Breast epithelium (tissue), 4 donors: ENCODE measurements at places on chromosomes 1 and 21.
A peak's percentile ranks its signal among the peaks of the same experiment; 100 is the strongest.

- no peaks in the 10 kb centered on the region for H3K27me3 ChIP-seq
- no peaks in the 10 kb centered on the region for H3K36me3 ChIP-seq
- DNase-seq: no peak
- no peak overlapping the region for H3K4me3 ChIP-seq
Observed at GRCh38 chr1:212281590-212281989, 3.6 kb upstream of the PPP2R5A start.

DNA sequence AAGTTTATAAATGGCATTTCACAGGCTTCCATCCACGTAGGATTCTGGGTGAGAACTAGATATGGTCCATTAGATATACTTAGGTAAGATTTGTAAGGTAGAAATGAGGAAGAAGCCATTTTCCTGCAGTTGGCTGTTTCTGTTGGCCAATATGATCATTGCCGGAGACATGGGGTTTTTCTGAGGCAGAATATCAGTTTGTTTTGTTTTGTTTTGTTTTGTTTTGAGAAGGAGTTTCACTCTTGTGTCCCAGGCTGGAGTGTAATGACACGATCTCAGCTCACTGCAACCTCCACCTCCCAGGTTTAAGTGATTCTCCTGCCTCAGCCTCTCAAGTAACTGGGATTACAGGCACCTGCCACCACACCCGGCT, 8.7 kb upstream of the EYA3 start:
- H3K4me1 ChIP-seq: no peaks in the 10 kb centered on the region
- H3K4me3 ChIP-seq: no peak overlapping the region
- no peaks in the 10 kb centered on the region for H3K36me3 ChIP-seq
- H3K27me3 ChIP-seq: no peaks in the 10 kb centered on the region
- DNase-seq: no peak
- no peak overlapping the region for H3K27ac ChIP-seq

GRCh38 chr1:4407851-4408250, 246.6 kb upstream of the AJAP1 start:
- H3K36me3 ChIP-seq: no peaks in the 10 kb centered on the region
- H3K4me1 ChIP-seq: no peaks in the 10 kb centered on the region
- DNase-seq: no peak
- no peak overlapping the region for H3K4me3 ChIP-seq

DNA sequence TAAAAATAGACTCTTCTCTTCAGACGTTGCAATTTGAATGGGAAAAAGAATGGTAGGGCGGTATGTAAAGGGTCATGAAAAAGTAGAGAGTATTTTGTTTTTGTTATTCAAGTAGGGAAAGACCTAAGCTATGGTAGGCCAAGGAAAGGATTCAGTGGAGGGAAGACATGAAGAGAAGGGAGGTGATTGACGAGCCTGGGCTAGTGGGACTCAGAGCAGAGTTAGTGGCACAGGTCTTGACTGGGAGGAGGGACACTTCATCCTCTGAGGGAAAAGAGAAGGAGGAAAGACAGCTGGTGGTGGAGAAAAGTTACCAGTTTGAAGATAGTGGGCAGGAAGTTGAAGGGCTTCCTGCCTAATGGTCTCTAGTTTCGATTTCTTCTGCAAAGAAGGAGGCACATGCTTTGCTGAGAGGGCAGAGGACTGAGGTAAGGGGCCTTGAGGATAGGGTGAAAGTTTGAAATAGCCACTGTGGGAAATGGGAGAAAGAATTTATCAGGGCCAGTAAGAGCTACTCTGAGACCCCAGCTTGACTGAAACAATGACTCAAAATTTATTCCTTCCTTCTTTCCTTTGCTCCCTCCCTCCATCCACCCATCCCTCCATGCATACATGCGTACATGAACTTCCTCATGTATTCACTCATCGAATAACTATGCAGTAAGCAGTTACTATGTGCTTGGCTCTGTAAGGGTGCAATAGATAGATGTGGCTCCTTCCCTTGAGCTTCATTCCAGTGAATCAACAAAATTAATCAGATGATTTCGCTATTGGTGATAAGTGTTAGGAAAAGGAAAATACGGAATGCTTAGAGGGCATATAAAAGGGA, 4.2 kb downstream of the CD48 start:
- H3K4me1 ChIP-seq: no peaks in the 10 kb centered on the region
- no peak overlapping the region for H3K4me3 ChIP-seq
- no peaks in the 10 kb centered on the region for H3K36me3 ChIP-seq

GRCh38 chr1:39262802-39263201, 58.3 kb downstream of the MACF1 start:
- H3K4me3 ChIP-seq: no peak overlapping the region
- H3K27me3 ChIP-seq: no peaks in the 10 kb centered on the region
- H3K4me1 ChIP-seq: no peaks in the 10 kb centered on the region
- H3K36me3 ChIP-seq: no peaks in the 10 kb centered on the region

DNA sequence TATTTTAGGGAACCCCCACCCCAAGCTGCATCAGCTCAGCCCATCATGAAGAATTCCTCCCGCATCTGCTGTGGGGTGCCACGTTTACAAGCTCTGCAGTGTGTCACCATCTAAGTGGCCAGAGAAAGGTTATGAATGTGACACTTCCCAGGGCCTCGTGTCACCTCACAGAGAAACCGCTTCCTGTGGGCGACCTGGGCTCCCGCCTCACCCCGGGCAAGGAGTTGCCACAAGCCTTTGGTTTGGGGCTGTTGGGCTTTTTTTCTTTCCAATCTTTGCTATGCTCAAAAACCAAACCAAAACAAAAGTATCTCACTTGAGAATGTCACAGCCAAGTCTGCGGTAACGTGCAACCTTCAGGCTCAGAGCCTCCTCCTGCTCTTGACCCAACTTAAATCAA, 82.1 kb upstream of the ARHGEF16 start:
- no peaks in the 10 kb centered on the region for H3K27me3 ChIP-seq
- DNase-seq: no peak
- no peak overlapping the region for H3K27ac ChIP-seq
- H3K4me3 ChIP-seq: no peak overlapping the region
- no peaks in the 10 kb centered on the region for H3K4me1 ChIP-seq

DNA sequence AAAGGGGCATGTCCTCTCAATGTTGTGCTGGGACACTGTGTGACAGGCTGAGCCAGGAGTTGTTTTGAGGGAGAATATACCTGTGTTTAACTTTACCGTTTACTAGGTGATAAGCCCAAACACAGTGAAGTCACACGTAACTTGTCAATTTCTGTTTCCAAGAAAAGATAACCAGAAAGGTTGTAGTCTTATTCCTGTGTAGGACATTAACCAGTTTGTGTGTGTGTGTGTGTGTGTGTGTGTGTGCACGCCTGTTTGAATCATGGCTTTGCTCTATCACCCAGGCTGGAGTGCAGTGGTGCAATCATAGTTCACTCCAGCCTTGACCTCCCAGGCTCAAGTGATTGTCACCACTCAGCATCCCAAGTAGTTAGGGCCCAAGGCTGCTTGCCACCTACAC, 83.6 kb downstream of the MRPS6 start:
- H3K36me3 ChIP-seq: no peaks in the 10 kb centered on the region
- no peak overlapping the region for H3K4me3 ChIP-seq
- no peaks in the 10 kb centered on the region for H3K27me3 ChIP-seq
- no peaks in the 10 kb centered on the region for H3K4me1 ChIP-seq
- no peak overlapping the region for H3K27ac ChIP-seq
- no peak for DNase-seq

- no peak for DNase-seq
- H3K27ac ChIP-seq: no peak overlapping the region
- no peak overlapping the region for H3K4me3 ChIP-seq
- no peaks in the 10 kb centered on the region for H3K27me3 ChIP-seq
- no peaks in the 10 kb centered on the region for H3K36me3 ChIP-seq
Observed at GRCh38 chr1:40244138-40244744, 3.5 kb upstream of the TMCO2 start.

DNA sequence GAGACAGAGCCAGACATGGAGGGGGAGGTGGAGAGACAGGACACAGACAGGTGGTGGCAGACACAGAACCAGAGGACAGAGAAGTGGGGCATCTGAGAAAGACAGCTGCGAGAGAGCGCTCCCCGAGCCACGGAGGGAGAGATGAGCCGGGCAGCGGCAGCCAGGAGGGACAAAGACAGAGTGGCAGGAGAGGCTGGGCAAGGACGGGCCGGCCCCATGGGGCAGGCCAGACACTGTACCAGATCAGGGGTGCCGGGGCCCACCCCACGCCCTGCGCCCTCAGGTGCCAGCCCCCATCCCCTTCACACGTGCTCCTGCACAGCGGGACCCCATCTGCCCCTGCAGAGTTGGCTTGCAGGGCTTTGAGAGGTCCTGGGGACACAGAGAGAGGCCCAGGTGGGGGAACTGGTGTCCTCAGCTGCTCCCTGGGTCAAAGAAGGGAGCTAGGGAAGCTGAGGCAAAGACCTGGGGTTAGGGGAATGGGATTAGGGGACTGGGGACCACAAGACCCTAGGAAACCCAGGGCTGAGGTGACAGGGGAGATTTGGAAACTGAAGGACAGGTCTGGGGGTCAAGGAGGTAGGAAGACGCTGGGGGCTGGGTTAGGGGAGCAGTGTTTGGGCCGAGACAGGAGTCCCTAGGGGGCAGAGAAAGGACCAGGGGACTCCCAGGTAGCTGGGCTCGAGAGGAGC, 643 bp downstream of the FNDC5 start:
- H3K4me3 ChIP-seq: peak overlapping the region; percentile 52
- DNase-seq: no peak
- no peaks in the 10 kb centered on the region for H3K36me3 ChIP-seq

GRCh38 chr1:164948101-164948500, 389.1 kb downstream of the PBX1 start:
- H3K4me1 ChIP-seq: no peaks in the 10 kb centered on the region
- no peak for DNase-seq

DNA sequence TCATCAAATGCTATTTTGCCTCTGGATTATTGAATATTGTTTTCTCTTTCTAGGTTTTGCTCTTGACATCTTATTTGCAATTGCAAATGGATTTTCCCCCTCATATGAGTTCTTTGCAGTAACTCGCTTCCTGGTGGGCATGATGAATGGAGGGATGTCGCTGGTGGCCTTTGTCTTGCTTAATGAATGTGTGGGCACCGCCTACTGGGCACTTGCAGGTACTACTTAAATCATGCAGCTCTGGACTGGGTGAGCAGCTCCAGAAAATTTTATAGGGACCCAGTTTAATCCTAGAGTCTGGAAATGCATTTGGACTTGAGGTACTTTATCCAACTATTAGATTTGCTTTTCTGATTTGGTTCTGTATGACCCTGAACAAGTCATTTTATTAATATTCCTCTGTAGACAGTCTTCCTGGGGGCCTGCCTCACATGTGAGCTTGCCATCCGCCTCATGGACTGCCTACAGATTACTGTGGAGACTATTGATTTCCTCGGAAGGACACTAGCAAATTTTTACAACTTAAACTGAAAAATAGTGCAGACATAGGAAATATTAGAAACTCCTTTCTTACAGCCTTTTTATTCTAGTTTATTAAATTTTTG, 44.5 kb downstream of the SLC22A15 start:
- H3K4me3 ChIP-seq: no peak overlapping the region
- no peaks in the 10 kb centered on the region for H3K27me3 ChIP-seq
- no peak for DNase-seq
- no peak overlapping the region for H3K27ac ChIP-seq
- no peaks in the 10 kb centered on the region for H3K4me1 ChIP-seq

DNA sequence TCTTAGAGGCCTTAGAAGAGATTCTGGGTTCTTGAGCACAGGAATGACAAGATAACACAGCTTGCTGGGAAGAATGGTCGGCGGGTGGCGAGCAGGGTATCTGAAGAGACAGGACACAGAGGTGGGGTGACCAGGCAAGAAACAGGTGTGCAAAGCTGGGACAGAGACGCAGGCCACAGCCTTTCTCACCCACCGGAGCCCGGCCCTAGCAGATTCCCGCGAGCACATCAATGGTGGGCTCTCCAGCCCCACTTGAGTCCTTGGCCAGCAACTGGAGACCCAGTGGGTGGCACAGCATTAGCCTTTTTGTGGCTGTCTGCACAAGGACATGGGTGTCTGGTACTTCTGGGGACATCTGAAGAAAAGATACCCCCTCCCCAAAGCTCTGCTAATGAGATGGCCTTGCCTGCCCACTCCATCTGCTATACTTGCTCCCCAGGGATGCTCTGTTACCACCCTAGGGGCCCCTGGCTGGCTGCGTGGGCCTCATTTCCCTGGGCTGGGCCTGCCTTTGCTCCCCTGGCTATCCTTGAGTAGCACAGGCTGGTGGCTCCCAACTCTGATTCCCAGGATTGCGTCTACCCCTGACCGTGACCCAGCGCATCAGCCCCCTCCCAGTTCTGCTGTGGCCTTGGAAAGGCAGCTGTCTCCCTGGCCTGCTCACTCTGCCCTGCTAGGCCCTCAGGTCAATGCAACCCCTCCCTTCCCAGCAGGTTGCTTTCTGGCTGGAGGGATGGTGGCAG, 127.2 kb upstream of the ADAR start:
- H3K4me3 ChIP-seq: no peak overlapping the region
- DNase-seq: no peak
- peaks cover 9% of the 10 kb centered on the region for H3K4me1 ChIP-seq

- no peak for DNase-seq
- no peaks in the 10 kb centered on the region for H3K36me3 ChIP-seq
- H3K27ac ChIP-seq: no peak overlapping the region
- no peaks in the 10 kb centered on the region for H3K4me1 ChIP-seq
Observed at GRCh38 chr1:186812570-186812969, 16.2 kb upstream of the PLA2G4A start.

GRCh38 chr1:68916221-68916902, 419.5 kb upstream of the DEPDC1 start:
- DNase-seq: no peak
- no peak overlapping the region for H3K4me3 ChIP-seq
- no peaks in the 10 kb centered on the region for H3K36me3 ChIP-seq
- H3K27me3 ChIP-seq: no peaks in the 10 kb centered on the region
- H3K4me1 ChIP-seq: no peaks in the 10 kb centered on the region
- H3K27ac ChIP-seq: no peak overlapping the region

- H3K4me3 ChIP-seq: no peak overlapping the region
- H3K27me3 ChIP-seq: no peaks in the 10 kb centered on the region
- H3K4me1 ChIP-seq: no peaks in the 10 kb centered on the region
Observed at GRCh38 chr21:38244885-38245869, 11.6 kb upstream of the KCNJ15 start.

- H3K4me3 ChIP-seq: no peak overlapping the region
- no peaks in the 10 kb centered on the region for H3K36me3 ChIP-seq
- H3K27me3 ChIP-seq: no peaks in the 10 kb centered on the region
- no peaks in the 10 kb centered on the region for H3K4me1 ChIP-seq
Observed at GRCh38 chr1:233679030-233679429, 65.1 kb downstream of the KCNK1 start.

- no peaks in the 10 kb centered on the region for H3K27me3 ChIP-seq
- H3K4me3 ChIP-seq: no peak overlapping the region
- peaks cover 11% of the 10 kb centered on the region for H3K36me3 ChIP-seq
- H3K27ac ChIP-seq: no peak overlapping the region
- DNase-seq: no peak
Observed at GRCh38 chr1:150999051-150999674, 7.5 kb downstream of the MINDY1 start.

- DNase-seq: no peak
- no peak overlapping the region for H3K27ac ChIP-seq
- no peak overlapping the region for H3K4me3 ChIP-seq
- no peaks in the 10 kb centered on the region for H3K4me1 ChIP-seq
Observed at GRCh38 chr1:200520735-200521134, 99.8 kb downstream of the KIF14 start.
